ENCODE measurements at places on chromosomes 16 and 17.

- no peak for DNase-seq
These were observed 8.1 kb upstream of the NUDT16L1 start for GRCh38 chr16:4685292-4685691.

GRCh38 chr16:2270070-2270462 is 2.1 kb upstream of the RNPS1 start:
- DNase-seq, result no peak

DNA sequence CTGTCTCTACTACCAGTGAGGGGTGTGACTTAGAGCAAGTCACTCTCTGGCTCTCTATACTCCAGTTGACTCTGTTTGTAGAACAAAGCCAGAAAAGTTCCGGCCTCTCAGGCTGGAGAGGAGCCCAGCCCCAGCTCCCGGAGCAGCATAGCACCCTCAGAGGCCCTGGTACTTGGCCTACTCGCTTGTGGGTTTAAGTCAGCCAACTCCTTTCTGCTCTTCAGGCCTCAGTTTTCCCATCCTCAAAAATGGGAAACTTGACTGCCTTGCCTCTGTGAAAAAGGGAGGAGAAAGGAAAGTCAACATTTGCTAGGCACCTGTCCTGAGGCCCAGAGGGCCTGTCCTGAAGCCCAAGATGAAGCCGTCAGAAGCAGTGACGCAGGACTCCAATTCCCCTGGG is 1.1 kb downstream of the CHST6 start:
- no peak for DNase-seq

DNA sequence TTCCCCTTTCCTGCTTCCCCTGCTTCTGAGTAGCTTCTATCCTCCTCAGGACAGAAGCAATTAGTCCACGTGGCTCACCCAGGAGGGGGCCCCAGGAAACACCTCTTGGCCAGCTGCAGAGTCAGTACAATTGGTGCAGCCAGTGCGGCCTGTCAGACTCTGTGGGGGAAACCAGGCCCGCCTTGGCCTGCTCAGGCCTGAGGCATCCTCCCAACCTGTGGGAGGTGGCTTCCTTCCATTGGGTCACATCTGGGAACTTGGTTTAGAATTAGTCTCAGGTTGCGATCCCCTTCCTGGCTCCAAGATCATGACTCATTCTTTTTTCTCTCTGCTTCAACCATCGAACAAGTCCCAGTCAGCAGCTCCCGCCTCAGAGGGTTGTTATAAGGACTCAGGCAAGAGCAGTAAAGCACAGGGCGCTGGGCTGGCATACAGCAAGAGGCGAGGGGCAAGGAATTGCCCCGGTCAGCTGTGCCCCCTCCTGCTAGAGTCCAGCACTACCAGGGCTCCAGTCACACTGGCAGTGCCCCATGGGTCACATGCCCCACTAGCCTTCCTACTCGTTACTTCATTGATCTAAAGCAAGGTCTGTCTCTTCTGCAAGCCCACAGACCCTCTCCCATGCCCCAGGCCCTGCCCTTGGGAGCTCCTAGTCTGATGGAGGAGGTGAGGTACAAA is 8.1 kb upstream of the EPX start:
- no peak for DNase-seq

GRCh38 chr17:81422776-81423697 is 27.8 kb downstream of the BAHCC1 start:
- peak; percentile 92 for DNase-seq

DNA sequence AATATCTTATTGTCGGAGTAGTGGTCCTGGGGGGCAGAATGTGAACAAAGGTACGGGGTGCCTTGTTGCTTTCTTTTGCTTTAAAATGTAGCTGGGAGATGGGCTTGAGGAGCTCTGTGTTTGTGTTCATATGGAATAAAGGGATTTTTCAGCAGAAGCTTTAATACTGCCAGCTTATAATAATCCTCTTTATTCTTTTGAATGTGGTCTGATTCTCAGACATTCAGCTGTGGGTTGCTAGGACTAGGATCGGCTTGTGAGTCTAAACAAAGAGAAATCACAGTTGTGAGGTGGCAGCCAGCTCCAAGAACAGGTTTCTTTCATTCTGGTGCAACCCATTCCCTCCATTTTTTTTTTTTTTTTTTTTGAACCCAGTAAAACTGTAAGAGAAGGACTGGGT is 7.2 kb downstream of the MRPL58 start:
- no peak for DNase-seq

DNA sequence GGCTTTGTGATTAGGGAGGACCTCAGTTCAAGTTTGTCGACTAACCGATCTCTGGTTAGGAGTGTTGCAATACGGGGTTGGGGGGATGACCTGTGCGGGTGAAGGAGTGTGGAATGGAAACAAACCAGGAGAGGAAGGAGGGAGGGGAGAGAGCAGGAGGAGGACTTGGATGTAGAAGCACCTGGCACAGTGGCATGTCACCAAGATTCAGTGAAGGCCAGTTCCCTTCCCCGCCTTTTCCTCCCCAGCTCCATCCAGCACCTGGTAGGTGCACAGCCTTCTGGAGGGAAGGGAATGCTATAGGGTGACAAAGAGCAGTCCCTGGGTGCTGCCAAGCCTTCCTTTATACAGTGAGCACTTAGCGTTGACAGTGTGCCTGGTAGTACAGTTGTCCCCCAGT is 107.4 kb upstream of the CRHR1 start:
- no peak for DNase-seq

GRCh38 chr16:11361701-11362451 is 16.6 kb downstream of the RMI2 start:
- no peak for DNase-seq

GRCh38 chr16:4025428-4025827 is 90.8 kb downstream of the ADCY9 start:
- no peak for DNase-seq

GRCh38 chr16:24430954-24431760 is 108.2 kb upstream of the RBBP6 start:
- DNase-seq, result no peak

- DNase-seq, result no peak
These were observed 1747.9 kb downstream of the TP53TG3F start for GRCh38 chr16:35207059-35207999.
